ENCODE measurements at places on chromosomes 3 and 15.

DNA sequence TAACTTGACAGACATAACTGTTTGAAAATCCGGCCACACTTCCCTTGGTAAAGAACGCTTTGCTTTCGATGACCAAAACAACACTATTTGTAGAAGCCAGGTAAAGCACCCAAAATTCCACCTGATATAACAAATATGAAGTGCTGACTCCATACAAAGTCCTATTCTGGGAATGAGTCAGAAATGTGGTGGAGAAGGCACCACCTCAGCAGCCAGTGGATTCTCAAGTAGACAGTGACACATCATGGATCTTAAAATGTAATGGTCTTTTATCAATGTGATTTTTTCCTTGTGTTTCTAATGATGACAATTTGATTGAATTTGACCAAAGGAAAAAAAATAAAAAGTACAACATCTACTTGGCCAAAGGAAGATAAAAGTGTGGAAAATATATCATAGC, 135.0 kb upstream of the WNT5A start:
- DNase-seq: no peak

DNA sequence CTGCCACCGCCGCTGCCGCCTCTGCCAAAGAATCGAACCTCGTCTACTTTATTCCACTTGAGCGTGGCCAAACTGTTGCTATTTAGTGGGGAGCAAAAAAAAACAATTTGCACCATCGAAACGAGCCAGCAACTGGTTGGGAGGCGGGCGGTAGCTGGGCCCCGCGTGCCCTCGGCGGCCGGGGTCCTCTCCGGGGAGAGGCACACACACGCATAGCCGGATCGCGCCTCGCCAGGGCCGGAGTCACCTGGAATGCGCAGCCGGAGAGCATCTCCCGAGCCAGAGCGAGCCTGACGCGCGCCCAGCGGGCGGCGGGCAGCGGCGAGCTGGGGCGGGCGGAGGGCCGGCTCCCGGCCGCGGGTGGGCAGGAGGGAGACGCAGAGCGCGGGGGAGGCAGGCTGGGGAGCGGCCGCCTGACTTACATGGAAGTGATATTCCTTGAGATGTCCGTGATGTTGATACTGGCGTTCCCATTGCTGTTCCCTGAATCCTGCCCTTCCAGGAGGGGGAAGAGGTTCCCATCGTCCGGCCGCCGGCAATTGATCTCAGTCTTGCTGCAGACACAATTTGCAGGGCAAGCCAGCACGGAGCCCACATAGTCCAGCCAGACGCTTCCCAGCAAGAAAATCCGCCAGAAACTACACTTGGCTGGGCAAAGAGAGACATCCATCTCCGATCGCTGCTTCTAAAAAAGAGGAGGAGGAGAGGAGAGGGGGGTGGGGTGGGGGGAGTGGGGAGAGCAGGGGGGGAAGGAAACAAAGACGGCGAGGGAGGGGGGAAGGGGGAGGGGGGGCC, 858 bp downstream of the NTRK3 start:
- no peak for DNase-seq

DNA sequence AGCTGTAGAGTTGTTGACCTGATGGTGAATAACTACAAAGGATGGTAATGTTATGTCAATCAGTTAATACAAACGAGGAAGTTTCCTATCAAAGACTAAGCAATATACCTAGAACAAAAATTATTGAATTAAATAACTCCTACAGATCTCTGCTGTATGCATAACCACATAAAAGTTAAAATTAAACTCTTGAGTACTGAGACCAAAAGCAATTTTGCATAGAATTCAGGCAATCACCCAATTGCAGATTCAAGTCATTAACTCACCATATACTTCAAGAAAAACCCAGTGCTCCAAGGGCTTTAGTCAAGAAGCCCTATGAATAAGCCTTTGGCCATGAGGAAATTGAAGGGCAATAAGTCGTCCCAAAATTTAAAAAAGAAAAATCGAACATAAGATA, 518.8 kb downstream of the MECOM start:
- DNase-seq: no peak

- DNase-seq: no peak
Measured at GRCh38 chr3:19735111-19735510, 198.9 kb downstream of the EFHB start.

DNA sequence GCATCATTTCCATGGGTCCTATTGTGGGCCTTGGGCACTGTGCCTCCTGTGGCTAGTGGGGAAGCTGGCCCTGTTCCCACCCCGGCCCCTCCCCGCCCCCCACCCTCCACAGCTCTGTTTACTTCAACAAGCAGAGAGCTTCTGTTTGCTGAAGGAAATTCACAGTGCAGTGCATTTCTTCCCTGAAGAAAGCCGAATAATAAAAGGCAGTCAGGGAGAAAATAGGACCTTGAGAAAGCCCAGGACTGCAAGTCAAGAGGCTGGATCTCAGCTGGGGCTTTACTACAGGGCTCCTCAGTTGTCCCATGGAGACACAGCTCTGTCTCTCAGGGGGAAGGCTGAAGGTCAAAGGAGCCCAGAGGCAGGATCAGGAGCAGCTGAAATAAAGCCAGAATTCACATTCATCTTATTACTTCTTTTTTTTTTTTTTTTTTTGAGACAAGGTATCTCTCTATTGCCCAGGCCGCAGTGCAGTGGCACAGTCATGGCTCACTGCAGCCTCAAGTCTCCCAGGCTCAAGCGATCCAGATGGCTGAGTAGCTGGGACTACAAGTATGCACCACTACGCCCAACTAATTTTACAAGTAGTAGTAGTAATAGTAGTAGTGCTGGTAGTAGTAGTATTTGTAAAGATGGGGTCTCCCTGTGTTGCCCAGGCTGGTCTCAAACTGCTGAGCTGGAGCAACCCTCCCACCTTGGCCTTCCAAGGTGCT, 33.0 kb upstream of the LACTB start:
- no peak for DNase-seq
